ENCODE measurements at places on chromosomes 4 and X.
A peak's percentile ranks its signal among the peaks of the same experiment; 100 is the strongest.

DNA sequence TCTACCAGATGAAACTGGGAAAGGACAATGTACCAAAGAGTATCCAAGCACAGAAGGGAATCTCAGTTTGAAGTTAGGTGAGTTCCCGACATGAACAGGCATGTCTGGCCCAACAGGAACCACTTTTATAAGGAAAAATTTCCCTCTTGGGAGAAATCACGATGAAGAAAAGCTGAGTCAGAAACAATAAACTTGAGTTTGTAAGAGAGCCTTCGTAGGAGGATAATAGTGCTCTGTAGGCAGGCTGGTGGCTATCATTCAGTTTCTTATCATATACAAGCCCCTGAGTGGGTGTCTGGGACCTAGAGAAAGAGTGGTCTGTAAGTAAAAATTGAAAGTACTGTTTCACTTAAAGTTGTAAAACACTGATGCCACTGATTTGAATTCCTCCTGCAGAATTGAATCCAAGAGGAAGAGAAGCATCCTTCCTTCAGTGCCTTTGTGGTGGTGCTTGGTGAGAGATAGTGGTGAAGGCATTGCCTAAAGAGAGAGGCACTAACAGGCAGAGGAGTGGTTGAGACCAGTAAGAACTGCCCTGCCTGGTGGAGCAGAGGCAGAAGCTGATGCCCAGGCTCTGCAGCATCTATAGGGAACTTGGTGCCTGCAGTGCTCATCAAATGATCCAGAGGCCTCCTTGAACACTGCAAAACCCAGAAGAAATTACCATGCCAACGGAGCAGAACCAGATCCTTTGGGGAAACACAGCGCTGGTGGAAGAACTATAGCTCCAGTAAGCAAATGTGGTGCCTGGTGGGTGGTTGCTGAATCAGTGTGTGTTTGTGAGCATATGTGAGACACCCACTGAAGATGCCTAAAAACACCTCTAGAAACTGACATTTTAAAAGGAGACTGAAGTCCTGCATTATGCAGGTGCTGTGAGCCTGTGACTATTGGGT is 31.7 kb upstream of the METAP1 start:
- no peak for DNase-seq

GRCh38 chr4:1763550-1764080 is 29.5 kb upstream of the FGFR3 start:
- no peak for DNase-seq

DNA sequence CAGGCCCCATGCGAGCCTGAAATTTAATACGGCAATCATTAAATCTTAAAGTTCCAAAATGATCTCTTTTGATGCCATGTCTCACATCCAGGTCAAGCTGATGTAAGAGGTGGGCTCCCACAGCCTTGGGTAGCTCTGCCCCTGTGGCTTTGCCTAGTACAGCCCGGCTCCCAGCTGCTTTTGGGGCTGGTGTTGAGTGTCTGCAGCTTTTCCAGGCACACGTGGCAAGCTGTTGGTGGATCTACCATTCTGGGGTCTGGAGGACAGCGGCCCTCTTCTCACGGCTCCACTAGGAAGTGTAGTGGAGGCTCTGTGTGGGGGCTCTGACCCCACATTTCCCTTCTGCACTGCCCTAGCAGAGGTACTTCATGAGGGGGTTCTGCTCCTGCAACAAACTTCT is 588.9 kb downstream of the CENPC start:
- no peak for DNase-seq

DNA sequence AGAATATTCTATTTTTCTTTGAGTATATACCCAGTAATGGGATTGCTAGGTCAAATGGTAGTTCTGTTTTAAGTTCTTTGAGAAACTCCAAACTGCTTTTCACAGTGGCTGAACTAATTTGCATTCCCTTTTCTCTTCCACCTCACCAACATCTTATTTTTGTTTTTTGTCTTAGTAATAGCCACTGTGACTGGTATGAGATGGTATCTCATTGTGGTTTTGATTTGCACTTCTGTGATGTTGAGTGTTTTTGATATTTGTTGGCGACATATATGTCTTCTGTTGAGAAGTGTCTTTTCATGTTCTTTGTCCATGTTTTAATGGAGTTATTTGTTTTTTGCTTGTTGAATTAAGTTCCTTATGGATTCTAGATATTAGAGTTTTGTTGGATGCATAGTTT is 24.4 kb downstream of the AIMP1 start:
- no peak for DNase-seq

DNA sequence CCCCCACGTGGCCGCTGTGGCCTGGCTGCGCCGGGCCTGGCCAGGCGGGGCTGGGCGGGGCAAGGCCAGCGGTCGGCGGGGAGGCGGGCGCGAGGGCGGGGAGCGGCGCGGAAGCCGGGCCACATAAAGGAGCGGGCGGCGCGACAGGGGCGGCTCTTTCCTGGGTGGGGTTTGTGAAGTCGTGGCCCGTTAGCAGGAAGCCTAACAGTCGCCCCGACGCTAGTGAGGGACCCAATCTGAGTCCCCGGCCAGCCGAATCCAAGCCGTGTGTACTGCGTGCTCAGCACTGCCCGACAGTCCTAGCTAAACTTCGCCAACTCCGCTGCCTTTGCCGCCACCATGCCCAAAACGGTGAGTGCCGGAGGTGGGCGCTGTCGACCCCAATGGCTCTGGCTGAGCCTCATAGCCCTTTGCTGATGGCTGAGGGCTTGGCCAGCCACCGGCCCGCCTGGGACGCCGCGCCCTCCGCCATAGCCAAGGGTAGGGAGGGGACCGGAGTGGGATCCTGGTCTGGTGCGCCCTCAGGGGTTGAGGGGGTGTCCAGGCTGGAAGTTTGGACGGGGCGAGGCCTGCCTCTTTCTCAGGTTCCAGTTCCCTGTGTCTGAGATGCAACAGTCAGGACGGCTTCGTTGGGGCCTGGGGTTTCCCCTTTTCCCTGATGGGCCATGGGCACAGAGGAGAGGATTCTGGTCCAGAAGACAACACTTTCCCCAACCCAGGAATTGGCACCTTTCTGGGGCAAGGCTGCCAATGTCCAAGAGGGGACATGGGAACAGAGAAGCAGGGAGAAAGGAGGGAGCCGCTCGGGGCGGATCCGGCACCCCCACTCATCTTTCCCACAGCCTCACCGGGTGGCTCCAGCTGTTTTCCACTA is at the start of gene MSN:
Gene MSN (plus strand): TSS at position 152 of the 874 bp plus-strand sequence. CDS start 188 bp downstream, at position 340.
- DNase-seq: peak; percentile 3

GRCh38 chr4:77905651-77906263 is 43.1 kb downstream of the MRPL1 start:
- no peak for DNase-seq

DNA sequence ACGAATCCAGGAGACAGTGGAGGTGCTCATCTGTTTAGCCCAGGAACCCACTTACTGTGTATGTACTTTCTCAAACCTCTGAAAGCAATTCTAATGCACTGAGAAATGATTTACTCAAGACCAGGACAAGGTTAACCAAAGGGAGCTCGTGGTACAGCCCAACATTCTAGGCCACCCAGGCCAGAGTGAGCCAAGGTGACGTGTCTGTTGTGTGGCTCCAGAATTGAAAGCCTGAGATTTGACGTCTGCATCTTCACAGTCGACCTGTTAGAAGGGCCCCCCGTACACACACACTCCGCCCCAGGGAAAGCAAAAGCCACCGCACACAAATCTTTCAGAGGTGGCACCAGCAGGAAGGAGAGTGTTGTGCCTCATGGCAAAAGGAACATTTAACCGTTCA is 2.3 kb downstream of the MAP3K15 start:
- no peak for DNase-seq

GRCh38 chr4:48041535-48042137 is 25.1 kb downstream of the NIPAL1 start:
- DNase-seq: no peak

DNA sequence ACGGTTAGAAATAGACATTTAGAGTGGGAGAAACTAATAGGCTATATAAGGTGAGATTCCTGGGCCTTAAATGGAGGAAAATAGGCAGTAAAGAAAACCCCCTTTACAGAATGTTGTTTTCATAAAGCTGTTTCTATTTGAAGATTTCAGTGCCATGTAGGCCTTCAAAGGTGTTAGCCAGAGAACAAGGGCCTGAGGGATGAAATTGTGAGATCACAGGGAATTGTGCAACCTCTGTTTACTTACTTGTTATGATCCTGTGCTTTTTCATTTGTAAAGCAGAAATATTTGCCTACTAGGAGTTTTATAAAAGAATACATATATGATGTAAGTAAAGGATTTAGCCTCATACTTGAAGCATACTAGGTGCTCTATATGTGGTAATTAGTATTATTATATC is 272.9 kb upstream of the ARX start:
- DNase-seq: no peak
